GM23338 (cell line): ENCODE measurements at places on chromosomes 5 and 9. TPM values are rescaled to one million over a fixed set of nuclear protein-coding genes. Genes with fewer than 3 reads are reported as not detected.

DNA sequence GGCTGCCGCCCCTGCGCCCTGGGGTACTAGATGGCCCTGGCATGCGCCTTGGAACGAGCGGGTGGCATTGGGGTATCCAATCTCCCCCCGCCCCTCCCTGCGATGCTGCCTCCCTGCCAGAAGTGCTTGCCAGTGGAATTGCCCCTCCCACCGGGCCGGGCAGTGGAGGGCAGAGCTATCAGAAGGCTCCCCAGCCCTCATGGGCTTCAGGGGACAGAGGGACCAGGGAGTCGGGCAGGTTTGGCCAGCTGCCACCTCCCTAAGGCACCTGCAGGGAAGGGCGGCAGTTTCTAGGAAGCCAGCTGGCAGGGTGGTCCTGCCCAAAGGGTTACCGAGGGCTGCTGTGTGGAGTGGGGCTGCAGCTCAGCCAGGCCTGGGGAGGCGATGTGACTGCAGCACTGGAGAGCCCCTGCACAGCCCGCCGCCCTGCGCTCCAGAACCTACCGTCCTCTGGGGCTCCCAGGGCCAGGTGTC is 52.8 kb upstream of the EGFL7 start:
- no peak for DNase-seq

DNA sequence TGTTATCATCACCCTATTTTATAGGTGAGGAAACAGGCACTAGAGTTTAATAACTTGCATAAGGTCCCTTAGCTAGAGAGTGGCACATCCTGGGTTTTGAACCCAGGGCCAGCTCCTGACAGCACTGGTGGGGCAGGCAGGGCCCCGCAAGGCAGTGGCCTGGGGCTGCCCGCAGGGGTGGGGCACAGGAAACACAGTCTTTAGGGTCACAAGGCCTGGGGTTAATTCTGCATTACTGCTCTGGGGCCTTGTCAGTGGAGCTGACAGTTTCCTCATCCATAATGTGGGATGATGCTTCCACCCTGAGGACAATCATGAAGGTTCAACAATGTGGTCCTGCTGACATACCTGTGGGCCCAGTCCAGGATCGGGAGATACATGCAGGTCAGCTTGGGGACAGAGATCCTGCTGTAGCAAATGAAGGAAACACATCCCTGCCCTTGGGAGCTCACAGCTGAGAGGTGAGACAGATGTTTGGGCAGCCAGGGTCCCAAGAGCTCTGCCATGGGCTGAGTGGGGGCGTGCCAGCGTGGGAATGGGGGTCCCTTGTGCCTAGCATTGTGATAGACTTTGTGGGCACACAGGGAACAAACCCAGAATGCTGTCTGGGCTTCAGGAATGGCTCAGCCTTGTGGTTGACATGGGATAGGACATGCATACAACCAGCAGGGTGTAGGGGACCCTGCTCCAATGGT is 14.7 kb downstream of the FGF18 start:
- no peak for DNase-seq

GRCh38 chr5:174323878-174324281 is 278.4 kb downstream of the NSG2 start:
- DNase-seq: peak; percentile 91

SHISAL2B gene
- 3.9 and 12.3 TPM in 2 replicates for total RNA-seq

DNA sequence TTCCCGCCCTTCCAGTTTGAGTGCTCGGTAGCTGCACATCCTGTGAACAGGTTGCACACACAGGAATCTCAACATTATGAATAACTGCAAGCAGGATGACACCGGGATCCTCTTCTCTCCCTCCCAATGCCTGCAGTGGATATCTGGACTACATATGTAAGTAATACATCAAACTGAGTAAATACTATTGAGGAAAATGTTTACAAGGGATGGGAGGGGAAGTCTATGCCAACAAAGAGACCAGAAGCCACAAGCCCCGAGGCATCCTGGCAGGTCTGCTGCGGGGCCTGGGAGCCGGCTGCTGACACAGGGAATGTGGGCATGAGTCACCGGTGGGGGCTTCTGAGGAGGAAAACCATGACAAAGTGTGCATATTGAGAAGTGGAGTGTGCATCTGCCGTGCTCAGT is 8.6 kb upstream of the ANKRD33B start:
- no peak for DNase-seq

- DNase-seq: no peak
Observed at GRCh38 chr5:44160369-44160768, 228.9 kb downstream of the FGF10 start.

ITK gene
- not detected in 2 replicates for total RNA-seq

IFNA13 gene
- total RNA-seq: not detected in 2 replicates

DNA sequence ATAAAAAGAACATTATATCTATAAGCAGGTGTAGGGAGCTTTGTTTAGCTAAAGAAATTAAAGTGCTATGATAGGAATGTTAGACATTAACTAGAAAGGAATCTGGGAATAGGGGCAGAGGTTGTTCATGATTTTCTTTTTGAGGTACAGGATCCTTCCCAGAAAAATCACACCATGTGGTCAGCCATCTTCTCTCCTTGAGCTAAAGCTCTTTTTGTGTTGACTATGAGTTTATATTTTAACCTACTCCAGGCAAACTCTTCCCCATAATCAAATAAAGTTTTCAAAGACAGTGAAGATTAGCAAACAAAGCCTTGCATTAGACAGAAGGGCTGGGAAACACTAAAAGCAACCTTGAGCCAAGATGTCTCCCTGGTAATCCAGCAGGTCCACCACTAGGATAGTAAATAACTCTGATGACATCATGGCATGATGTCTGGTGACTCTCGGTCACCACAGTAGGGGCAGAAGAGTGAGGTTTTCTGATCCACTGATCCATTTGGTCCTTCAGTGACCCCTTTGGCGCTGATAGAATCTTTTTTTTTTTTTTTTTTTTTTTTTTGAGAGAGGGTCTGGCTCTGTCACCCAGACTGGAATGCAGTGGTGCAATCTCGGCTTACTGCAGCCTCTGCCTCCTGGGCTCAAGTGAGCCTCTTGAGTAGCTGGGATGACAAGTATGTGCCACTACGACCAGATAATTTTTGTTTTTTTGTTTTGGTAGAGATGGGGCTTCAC is 30.6 kb upstream of the IL6ST start:
- DNase-seq: no peak

GRCh38 chr5:83473346-83474160 is 2.0 kb downstream of the VCAN start:
- peak; percentile 98 for DNase-seq

ADAM19 gene
- total RNA-seq: 13.2 and 13.3 TPM in 2 replicates

- peak; percentile 57 for DNase-seq
Observed at GRCh38 chr9:127629468-127630081, 17.5 kb downstream of the STXBP1 start.

GNA14 gene
- 10.5 and 11.1 TPM in 2 replicates for total RNA-seq

DNA sequence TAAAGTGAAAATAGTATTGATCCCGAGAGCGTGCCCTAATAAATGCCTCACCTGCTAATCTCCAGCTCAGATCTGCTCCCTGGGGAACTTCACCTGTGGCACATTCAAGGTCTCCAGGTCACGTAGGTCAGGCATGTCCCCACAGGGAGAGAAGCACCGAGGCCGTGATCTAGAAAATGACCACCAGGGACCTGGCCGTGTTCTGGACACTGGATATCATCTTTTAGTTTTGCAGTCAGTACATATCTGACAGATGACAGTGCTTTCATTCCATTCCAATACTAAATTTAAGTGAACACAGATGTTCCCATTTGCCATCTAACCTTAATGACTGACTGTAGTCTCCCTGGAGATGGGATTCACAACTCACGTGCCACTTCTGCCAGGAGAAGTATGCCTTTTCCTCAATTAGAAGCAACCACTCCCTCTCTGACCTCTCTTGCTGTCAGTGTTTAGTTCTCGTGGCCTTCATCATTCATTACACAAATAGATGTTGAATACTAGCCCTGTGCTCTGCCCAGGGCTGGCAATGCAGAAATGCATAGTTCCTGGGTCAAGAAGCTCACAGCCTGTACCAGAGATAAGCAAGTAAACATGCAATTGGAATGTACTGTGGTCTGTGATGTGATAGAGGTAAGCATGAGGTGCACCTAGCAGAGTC is 276.5 kb downstream of the NTRK2 start:
- DNase-seq: no peak

LVRN gene
- 0.39 and 0.45 TPM in 2 replicates for total RNA-seq

GABRA6 gene
- total RNA-seq: not detected in 2 replicates

- DNase-seq: no peak
Observed at GRCh38 chr5:101160002-101160401, 256.9 kb upstream of the ST8SIA4 start.

GRCh38 chr5:155461304-155461703 is 447.7 kb downstream of the KIF4B start:
- no peak for DNase-seq

SCGB3A1 gene
- total RNA-seq: not detected in 2 replicates

DNA sequence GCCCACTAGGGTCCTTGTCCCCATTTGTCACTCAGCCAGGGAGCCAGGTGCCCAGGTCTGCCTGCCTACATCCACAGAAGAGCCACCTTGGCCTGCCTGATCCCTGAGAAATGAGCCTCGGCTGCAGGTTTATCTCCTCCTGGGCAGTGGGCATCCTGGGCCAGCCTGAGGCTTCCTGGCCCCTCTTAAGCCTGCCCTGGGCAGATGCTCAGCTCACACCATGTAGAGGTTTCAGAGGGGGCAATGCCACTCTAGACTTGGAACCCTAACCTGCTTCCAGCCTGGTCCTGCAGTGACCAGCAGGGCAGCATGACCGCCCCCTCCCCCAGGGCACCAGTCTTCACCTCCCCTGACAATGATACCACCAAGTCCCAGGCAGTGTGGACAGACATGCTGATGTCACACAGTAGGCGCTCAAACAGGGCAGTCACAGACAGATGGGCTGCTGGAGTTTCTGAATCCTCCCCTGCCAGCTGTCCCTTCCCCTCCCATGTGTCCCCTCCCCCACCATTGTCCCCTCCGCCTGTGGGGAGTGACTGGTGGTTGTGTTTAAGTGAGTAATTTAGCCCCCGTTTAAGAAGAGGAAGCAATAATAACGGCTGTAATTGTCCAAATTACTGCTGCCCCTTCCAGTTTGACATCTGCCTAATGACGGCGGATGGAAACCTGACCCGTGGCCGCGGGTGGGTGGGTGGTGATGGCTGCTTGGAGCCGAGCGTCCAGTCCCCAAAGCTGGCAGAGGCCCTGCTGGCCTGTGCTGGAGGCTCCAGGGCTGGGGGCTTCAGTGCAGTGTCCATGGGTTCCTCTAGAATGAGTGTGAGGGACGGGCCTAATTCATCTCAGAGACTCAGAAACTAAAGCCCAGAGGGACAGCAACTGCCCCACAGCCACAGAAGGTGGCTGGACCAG is 147.7 kb downstream of the BARX1 start:
- no peak for DNase-seq

DNA sequence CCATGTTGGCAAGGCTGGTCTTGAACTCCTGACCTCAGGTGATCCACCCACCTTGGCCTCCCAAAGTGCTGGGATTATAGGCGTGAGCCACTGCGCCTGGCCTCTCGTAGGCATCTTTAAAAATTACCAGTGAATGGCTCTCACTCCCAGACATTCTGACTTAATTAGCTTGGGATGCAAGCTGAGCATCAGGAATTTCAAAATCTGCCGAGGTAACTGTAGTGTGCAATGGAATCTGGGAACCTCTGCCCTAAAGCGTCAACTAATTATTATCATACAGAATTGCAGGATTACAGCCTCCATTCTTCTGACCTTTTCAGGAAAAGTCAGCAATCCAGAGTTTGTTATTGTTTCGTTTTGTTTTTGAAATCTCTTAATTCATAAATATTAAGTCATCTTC is 213.4 kb upstream of the DMAC1 start:
- DNase-seq: peak; percentile 30

CCL27 gene
- not detected in 2 replicates for total RNA-seq

C8G gene
- not detected in 2 replicates for total RNA-seq

FAM200C gene
- total RNA-seq: 6.9 and 7.4 TPM in 2 replicates

DNA sequence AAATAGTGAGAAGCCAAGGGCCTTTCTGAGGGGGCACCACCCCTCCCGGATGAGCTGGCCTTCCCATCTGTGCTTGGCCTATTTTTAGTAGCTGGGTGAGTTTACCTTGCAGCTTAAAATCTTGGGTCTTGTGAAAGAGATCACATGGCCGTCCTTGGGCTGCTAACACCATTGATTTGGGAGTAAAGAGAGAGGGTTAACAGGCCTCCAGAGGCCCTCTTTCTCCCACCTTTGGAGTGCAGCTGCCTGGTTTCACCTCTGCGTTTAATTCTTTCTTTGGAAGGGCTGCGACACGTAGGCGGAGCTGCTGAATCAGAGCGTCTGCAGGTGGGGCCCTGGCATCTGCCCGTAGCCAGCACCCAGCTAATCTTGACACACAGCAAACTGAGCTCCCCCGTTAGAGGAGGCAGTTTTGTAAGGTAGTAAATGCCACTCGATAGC is 12.8 kb downstream of the OLFM1 start:
- no peak for DNase-seq

GRCh38 chr5:148922606-148923005 is 96.2 kb downstream of the ADRB2 start:
- DNase-seq: no peak

GRCh38 chr5:1638658-1639400 is 115.1 kb upstream of the LPCAT1 start:
- DNase-seq: no peak

- DNase-seq: no peak
Observed at GRCh38 chr5:39104221-39104620, 30.0 kb upstream of the RICTOR start.

- DNase-seq: peak; percentile 16
Observed at GRCh38 chr5:14077501-14077900, 65.6 kb upstream of the TRIO start.

GRCh38 chr5:116668390-116668789 is 93.8 kb upstream of the SEMA6A start:
- no peak for DNase-seq

- peak; percentile 59 for DNase-seq
Observed at GRCh38 chr9:32703635-32704034, 68.2 kb upstream of the TAF1L start.

RAB3C gene
- total RNA-seq: 11.7 and 15.0 TPM in 2 replicates

BTNL3 gene
- not detected in 2 replicates for total RNA-seq

- no peak for DNase-seq
Observed at GRCh38 chr9:136861874-136862457, 4.1 kb downstream of the EDF1 start.

STOM gene
- total RNA-seq: 51.1 and 61.0 TPM in 2 replicates

- no peak for DNase-seq
Observed at GRCh38 chr9:137244486-137245449, 3.7 kb downstream of the TUBB4B start.

DNA sequence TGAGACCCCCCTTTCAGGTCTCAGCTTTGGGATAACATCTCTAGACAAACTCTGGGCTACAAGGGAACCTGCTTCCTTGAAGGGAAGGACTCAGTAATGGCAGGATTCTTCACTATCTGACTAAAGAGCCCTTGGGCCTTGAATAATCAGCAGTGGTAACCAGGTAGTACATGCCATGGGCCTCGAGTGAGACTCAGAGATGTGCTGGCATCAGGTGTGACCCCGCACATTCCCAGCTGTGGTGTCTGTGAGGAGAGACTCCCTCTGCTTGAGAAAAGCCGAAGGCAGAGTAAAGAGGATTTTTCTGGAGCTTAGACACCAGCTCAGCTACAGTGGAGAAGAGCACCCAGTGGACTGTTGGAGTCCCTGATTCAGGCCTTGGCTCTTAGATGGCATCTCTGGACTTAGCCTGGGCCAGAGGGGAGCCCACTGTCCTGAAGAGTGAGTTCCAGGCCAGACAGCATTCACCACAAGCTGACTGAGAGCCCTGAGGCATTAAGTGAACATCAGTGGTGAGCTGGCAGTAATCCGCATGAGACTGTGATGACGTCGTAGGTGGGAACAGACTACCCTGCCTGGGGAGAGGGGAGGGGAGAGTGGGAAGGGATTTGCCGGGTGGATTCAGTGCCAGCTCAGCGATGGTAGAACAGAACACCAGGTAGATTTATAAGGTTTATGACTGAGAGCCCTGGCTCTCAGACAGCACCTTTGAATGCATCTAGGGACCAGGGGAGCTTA is 5.3 kb upstream of the ZNF782 start:
- DNase-seq: no peak
